Activated CD4-positive, alpha-beta T cell treated with anti-CD3 and anti-CD28 coated beads for 4 hours (primary cell): ENCODE measurements at places on chromosomes 3 and 15.

DNA sequence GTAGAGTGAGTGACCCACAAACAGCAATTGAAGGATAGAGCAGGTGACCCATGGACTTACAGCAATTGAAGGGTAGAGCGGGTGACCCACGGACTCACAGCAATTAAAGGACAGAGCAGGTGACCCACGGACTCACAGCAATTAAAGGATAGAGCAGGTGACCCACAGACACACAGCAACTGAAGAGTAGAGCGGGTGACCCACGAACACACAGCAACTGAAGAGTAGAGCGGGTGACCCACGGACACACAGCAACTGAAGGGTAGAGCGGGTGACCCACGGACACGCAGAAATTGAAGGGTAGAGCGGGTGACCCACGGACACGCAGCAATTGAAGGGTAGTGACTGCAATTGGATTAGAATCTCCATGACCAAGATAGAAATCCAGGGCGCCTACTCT lies 9.8 kb upstream of the TNK2 start:
- no peak for DNase-seq

DNA sequence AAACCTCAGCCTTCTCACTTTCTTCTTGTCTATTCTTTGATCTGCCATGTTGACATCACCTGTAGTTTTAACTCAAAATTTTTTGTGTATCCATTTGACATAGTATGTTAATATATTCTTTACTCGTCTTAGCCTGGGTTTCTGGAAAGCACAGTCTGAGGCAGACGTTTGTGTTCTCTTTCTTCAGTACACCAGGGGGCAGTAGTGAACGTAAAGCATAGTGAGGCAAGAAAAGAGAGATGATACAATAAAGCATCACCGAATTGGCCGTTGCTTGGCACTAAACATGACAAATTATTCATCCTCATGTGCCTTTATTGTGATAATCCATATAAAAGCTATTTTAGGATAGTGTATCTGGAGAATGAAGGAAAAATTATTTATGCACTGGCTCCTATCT lies 141.0 kb upstream of the MYRIP start:
- no peak for DNase-seq

GRCh38 chr3:184565421-184566211 lies 4.0 kb downstream of the EPHB3 start:
- no peak for DNase-seq

- no peak for DNase-seq
These were observed 33.4 kb upstream of the PLAAT1 start for GRCh38 chr3:193207290-193208273.

DNA sequence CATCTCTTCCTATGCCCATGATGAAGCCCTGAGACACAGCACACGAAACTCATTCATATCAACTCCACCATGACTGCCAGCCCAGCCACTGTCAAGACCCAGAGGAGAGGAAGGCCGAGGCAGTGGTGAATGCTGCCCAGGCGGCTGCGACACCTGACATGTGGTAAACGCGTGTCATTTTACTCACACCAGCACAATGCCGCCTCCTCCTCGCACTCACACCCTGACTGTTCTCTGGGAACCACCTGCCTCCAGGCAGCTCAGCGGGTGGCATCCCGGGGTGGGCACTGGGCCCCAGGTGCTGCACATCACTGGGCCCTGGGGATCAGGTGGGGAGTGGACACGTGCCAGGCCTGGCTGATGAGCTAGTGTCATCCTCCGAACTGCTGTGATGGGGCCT lies 21.5 kb downstream of the KLHL25 start:
- DNase-seq, result no peak

DNA sequence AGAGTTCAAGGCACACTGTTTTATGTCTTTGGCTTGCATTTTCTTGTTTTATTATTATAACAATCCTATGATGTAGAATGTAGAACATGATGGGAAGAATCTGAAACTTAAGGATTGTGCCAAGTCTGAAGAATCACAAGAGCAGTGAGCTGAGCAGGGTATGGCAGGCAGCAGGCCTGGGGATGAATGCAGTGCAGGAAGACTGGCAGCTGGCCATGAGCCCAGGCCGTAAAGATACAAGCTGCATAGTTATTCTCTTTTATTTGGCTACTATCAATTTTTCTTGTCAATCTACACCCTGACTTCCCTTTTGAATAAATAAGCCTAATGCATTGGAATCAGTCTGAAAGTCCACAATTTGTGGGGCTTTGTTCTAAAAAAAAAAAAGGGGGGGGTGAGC lies 89.6 kb upstream of the ARPP21 start:
- DNase-seq, result no peak

DNA sequence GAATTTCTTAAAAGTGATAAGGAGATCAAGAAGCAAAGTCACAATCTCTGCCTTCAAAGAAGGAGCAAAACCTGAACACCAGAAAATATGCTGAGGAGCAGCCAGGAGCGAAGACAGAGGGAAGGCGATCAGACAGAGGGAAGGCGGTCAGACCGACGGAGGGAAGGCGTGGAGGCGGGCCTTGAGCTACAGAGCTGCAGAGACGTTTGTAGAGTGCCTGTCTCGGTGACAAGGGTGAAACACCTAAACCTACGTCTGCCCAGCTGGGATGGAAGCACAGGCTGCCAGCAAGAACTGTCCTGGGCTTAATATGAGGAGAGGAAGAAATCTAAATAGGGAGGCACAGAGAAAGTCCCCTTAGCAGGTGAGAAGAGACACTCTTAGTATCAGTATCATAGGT lies 476.0 kb downstream of the OCA2 start:
- no peak for DNase-seq

DNA sequence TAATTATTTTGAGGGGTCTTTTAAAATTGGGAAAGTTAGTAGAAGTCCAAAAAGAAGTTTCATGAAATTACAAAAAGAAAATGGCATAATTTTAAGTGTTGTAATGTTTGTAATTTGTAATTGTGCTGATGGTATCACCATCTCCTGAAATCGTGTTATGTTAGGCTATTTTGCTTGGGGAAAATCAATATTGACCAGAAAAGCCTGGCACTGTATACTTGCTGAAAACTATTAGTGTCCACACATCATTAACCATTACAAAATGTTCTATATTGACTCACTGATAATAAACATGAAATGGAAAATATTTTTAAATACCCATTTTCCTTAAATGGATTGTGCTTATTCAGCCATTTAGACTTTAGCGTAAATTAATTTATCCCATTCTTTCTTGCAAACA lies 40.3 kb upstream of the ZBED2 start:
- no peak for DNase-seq

GRCh38 chr3:106675451-106675850 lies 701.8 kb upstream of the CCDC54 start:
- no peak for DNase-seq

DNA sequence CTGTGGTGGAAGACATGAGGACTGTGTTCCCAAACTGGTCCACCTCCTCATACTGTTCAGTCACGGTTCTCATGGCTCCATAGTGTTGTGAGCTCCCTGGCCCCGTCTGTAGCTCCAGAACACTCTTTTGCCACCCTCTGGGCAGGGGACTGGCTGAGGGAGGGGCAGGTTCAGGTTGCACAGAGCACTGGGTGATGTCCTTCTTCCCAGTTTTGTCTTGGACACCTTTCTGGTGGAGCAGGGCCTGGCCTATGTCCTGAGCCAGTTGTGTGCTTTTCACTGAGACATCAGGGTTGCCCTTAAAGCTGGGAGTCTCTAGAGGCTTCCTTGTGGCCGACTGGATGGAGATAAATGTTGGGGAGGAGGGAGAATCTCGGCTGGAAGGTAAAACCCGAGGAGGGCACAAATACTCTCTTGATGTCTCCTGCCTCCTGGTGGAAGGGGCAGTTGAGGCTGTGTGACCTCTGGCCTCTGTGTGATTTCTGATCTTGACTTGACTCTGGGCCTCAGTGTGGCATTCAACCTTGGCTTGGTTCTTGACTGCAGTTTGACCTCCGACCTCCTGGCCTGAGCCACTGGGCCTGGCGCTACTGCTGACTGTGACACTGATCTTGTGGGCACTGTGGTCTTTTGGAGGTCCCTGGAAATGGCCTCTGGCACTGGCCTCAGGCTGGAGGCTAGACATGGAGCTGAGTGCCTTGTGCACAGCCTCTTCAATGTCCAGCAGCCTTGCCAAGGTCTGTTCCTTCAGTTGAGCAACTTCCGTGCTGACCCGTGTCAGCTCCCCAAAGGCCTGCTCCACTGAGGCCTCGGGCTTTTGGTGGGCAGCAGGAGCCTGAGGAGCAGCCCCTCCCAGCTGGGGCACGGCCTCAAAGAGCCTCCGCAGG lies 8.1 kb downstream of the XIRP1 start:
- no peak for DNase-seq

GRCh38 chr3:123319760-123320159 lies 118.0 kb downstream of the SEC22A start:
- no peak for DNase-seq

DNA sequence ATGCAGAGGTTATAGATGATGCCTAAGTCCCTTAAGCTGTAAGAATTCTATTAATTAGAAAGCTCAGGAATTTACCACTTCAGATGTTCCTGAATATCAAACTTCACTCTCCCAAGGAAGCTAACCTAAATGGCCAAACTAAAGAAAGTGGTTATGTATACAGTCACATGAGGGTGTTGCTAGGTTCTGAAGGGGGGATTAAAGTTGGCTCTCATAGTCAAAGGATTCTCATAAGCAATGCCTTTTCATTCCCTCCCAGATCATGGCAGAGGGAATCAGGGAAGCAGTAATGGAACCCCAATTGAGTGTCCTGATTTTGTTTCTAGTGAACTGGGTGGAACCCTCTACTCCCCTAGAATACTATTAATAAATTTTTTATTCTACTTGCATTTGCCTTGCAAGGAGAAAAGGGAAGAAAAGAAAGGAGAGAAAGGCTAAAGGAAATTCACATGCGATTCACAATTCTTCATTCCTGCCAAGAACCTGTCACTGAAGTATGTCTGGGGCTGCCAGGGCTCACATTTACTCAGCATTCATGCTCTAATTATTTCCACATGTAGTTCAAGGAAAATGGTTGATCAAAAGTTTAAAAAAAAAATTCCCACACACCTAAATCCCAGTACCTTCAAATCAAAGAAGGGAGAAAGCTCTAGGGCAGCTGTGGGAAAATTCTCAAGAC lies 25.1 kb downstream of the FSTL1 start:
- DNase-seq, result no peak

GRCh38 chr15:98408231-98408630 lies 240.1 kb upstream of the IGF1R start:
- no peak for DNase-seq

DNA sequence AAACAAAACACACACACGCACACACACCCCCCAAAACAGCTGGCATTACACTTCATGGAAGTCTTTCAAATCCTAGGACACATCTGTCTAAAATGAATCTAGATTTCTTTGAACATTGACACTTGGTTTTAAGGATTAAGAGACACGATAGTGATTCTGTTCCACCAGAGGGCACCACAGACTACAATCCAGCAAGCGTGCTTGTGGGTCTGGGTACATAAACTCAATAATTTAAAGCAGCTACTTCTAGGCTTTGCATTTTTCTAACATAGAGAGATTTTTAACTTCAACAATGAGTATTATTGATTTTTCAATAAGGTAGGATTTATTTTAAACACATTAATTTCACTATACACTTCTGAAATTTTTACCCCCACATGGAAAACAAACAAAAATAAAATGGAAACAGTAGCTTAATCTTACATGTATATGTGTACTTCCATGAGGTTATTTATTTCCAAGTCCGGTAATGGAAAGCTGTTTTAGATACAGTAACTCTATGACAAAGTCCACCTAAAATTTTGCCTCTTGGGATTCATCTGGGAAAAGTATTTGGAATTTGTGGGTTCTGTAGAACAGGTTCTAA lies 564.0 kb upstream of the TGFBR2 start:
- DNase-seq, result peak; percentile 54
